ENCODE measurements at places on chromosomes 11 and 22.

GRCh38 chr11:35924811-35925210 is 19.1 kb upstream of the LDLRAD3 start:
- DNase-seq, result no peak

DNA sequence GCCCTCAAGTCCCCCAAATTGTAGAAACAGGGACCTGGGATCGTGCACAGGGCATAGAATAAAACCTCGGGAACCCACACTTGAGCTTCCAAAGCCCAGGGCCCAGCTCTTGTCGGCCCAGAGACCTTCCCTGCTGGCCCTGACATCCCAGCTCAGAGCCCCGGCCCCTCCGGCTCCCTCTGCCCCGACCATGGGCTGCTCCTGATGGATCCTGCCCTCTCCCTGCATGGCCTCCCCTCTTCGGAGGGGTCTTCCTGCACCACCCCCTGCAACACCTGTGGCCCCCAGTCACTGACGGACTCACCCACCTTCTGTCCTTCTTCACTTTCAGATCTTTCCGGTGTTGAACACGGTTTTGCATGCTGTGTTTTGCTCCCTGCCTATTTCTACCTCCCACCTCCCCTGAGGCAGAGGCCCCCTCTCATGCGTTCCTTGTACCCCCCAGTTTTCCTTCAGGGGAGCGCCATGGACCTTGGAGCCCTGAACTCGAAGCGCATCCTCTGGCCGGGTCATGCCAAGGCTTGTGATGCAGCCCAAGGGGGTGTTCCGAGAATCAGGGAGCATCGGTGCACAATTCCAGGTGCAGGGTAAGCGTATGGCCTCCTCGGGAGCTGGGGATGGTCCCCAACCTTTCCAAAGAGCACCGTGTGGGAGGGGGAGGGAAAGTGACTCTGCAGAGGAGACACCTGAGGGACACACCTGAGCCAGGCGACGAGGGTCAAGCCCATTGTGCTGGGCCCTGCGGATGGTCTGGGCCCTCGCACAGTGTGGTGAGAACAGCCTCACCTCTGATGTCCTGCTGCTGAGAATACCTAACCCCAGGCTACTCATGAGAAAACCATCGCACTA is 666.4 kb downstream of the BRD1 start:
- no peak for DNase-seq

DNA sequence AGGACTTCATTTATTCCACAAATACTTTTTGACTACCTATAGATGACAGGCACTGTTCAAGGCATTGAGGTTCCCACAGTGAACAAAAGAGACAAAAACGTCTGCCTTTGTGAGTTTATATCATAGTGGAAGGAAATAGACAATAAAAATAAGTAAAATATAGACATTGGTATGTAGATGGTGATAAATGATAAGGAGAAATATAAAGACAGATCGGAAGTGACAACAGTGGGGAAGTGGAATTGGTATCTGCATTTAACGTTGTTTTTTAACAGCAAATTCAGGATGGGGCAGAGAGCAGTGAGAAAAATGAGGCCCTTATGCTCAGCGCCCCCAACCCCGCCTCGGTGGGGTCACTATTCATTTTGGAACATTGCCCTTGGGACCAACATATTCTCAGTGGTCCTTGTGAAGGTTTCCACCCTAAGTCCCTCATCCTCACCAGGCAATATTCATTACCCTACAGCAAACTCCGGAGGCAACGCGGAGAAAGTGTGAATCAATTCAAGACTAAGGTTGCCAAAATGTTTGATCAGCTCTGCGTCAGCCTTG is 627 bp upstream of the PEX26 start:
- DNase-seq, result no peak

GRCh38 chr11:34302046-34302921 is 55.5 kb downstream of the ABTB2 start:
- no peak for DNase-seq

DNA sequence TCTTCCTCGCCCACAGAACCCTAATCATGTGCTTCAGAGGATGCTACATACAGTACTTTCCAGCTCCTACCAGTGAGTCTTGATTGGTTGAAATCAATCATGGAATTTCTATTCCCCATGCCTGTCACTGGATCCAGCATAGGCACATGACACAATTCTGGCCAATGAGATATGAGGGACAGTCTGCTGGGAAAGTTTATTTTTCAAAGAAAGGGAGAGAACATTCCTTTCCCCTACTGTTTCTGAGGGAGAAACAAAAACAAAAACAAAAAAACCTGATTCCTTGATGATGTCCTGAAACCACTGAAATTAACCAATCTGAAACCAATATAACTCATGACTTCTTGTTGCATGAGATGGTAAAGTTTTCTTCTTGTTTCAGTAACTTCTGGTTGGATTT is 3.3 kb upstream of the RCN1 start:
- no peak for DNase-seq

All from CD4-positive, alpha-beta T cell treated with Interleukin-6 for 4 hours (primary cell).